ENCODE measurements at places on chromosomes 6 and 20. TPM values are rescaled to one million over a fixed set of nuclear protein-coding genes. Genes with fewer than 3 reads are reported as not detected.

Gene NNAT
- 251 TPM for total RNA-seq

DNA sequence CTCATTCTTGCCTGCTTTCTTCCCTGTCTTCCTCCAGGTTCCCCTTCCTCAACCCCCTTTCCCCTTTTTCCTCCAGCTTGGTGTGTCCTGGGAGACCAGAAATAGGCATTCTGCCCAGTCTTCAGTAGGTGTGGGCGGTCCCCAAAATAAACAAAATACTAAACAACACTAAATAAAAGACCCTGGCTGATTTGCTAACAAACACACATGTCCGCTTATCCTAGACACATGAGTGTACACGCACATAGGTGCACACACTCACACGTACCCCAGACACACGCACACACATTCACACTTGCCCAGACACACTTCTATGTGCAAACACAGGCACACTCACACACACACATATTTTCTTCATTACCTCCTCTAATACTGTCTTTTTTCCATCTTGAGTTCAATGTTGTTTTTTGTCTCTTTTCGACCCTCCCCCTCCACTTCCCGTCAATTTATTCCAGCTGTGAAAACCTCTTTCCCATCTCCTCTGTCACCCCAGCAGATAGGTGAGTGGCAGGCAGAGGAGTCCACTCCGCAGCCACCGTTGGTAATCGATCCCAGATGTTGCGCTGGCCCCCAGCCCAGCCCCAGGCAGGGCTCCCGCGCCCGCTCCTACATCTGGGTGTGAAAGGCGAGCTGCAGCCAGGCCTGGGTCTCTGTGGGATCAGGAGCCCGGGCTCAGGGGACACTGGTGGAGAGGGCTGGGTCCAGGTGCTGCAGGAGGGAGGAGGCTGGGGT, 56.9 kb upstream of the FOXP4 start:
- no peak for DNase-seq

GRCh38 chr6:68958327-68958726, 323.2 kb downstream of the ADGRB3 start:
- no peak for DNase-seq

DNA sequence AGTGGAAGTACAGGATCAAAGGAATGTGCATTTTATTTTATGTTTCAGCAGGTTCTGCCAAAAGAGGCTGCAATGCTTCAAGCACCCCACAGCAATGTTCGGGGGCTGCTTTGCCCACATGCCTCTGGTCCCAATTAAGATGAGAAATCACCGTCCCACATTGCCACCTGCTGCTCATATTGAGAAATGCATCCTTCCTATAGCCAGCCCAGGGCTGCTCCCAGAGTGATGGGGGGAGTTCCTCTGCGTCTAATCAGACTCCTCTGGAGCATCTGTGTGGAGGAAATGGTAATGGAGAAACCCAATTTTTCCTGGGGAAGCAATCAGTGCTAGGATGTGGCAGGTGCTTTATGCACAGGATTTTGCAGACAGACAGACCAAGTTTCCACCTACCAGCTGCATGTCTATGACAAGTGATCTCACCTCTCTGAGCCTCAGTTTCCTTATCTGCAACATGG, 33.7 kb downstream of the PTGIS start:
- DNase-seq: no peak

DNA sequence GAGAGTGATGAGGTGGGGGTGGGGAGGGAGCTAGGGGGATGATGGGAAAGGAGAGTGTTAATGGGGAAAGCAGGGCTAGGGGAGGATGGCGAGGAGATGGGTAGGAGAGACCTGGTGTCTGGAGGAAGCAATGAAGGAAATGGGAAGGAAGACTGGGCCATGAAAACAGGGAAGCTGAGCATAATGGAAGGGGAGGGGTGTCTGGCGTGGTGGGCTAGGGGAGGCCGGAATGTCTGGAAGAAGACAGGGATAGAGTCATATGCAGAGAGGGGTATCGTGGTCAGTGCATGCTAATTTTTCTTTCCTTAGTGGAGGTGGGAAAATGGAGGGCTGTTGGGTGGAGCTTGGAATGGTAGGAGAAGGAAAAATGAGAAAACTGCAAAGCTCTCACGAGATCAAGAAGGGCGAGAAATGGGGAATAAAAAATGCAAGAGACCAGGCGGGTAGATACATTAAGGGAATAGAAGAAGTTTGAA, 423 bp downstream of the KLHDC3 start:
- no peak for DNase-seq

Gene AGER
- 0.78 TPM for total RNA-seq

Gene ECT2L
- 0.31 TPM for total RNA-seq

- no peak for DNase-seq
These were observed 14.9 kb downstream of the SRPK1 start for GRCh38 chr6:35905841-35906498.

DNA sequence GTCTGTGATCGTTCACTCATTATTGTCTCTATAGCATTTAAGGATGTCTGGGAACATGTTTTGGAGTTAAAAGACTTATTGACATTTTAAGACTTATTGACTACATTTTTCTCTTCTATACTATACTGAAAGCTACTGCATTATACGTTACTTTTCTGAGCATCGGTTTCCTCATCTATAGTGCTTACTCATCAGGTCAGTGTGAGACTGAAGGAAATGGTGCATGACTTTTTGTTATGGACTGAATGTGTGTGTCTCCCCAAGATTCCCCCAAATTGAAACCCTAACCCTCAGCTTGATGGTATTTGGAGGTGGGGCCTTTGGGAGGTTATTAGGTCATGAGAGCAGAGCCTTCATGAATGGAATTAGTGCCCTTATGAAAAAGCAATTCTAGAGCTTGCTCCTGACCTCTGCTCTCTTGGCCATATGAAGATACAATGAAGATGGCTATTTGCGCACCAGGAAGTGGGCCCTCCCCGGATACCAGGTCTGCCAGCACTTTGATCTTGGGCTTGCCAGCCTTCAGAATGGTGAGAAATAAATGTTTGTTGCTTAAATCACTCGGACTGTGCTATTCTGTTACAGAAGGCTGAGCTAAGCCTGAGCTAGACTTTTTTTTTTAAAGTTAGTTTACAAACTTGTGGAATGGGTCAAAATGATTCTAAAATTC, 243.7 kb upstream of the RREB1 start:
- no peak for DNase-seq

Gene NKAIN4
- 14.2 TPM for total RNA-seq

GRCh38 chr20:14879839-14880238, 542.4 kb upstream of the FLRT3 start:
- DNase-seq: no peak

DNA sequence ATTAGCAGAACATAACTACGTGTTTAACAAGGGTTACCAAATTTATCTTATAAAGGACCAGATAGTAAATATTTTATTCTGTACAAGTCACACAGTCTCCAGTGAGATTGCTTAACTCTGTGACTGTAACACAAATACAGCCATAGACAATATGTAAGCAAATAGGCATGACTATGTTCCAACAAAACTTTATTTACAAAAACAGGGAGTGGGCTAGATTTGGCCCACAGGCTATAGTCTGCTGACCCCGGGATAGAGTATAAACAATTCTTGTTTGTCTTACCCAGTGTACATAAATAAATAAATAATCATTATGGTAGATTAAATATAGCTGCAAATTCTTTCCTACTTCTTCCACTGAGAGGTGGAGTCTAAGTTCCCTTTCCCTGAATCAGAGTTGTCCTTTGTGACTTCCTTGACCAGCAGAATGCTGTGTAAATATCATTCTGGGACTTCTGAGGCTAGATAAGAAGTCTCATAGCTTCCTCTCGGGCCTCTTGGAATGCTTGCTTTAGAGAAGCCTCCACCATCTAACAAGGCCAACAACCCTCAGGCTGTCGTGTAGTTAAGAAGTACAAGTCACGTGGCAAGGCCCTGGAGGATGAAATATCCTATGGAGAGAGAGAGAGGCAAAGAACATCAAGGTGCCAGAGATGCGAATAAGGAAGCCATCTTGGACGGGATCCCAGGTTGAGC, 59.1 kb upstream of the TMEM244 start:
- DNase-seq: no peak

DNA sequence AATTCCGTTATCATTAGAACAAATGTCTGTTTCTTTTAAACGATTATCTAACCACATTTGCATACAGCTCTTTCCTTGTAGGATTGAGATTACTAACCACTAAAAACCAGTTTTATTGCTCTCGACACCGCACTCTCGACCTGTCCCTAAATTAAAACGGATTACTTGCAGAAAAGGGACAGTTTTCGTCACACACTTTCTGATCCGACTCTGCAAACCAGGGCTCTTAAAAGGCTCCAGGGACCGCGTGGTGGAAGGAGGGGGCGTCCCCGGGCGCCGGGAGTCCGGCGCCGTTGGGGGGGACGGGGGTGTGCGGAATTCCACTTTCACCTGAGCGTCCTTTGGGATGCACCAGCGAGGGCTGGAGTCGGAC, 731 bp downstream of the MAK start:
- no peak for DNase-seq

DNA sequence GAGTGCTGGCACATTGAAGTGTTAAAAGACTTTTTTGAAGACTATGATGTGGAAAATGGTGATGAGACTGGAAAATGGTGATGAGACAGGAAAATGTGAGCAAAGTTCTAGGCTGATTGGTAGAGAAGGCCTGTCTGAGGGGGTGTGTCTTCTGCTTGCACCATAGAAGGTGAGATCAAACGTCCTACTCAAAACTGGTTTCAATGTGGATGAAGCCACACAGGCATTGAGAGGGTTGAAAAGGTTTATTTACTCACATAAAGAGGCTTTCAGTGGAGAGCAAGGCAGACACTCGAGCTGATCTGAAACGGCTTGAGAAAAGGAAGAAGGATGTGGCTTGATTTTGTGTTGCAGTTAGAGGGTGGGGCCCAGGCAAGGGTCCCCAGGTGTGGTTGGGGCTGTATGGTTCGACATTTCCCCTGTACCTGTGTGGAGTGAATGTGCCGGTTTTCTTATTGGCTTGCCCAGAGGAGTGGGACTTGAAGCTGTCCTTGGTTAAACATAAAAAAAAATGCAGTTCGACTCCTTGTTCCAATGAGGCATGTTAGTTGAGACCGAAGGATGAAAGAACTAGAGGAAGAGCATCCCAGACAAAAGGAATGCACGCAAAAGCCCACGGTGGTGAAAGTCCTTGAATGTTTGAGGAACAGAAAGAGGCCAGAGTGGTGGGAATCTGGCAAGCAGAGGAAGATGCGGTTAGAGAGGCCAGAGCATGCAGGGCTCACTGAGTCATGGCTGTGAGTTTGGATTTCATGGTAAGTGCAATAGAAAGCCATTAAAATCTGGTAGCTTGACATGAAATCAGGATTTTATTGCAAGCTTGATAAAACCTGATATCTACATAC, 172.3 kb downstream of the EPM2A start:
- DNase-seq: no peak

GRCh38 chr20:44759595-44759994, 13.9 kb downstream of the KCNK15 start:
- DNase-seq: no peak

All from occipital lobe (tissue), 3 donors.